ENCODE measurements at places on chromosomes 13 and 19.

DNA sequence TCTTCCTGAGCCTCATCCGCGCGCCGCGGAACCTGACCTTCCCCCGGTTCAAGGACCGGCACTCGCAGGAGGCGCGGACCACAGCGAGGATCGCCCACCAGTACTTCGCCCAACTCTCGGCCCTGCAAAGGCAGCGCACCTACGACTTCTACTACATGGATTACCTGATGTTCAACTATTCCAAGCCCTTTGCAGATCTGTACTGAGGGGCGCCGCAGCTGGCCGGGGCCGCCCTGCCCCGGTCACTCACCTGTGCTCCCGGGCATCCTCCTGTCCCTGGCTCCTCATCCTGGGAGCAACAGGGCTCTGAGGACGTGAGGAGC is 23.9 kb upstream of the KCTD15 start:
- DNase-seq: no peak

DNA sequence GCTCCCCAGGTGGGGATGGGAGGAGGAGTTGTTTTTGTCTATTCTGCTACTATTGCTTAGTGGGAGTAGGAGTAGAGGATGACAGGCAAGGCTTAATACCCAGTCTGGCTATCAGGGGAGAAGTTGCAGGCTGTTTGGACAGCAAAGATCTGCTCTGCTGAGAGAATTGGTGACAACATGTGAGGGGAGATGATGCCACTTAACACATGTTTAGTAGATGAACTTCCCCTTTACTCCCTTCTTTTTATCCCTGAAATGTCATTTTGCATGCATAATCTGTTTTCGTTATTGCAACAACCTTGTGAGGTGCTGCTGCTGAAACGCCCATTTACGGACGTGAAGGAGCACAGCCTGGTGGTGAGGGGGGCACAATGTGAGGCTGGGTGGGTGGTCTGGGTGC is 3.0 kb upstream of the CYP4F12 start:
- DNase-seq: no peak

DNA sequence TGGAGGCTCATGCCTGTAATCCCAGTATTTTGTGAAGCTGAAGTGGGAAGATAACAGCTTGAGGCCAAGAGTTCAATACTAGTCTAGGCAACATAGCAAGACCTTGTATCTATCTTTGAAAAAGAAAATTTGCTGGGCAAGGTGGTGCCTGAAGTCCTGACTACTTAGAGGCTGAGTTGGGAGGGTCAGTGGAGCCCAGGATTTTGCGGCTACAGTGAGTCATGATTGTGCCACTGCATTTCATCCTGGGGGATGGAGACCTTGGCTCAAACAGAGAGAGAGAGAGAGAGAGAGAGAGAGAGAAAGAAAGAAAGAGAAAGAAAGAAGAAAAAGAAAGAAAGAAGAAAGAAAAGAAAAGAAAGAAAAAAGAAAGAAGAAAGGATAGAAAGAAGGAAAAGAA is 1872.3 kb upstream of the PCDH20 start:
- no peak for DNase-seq

DNA sequence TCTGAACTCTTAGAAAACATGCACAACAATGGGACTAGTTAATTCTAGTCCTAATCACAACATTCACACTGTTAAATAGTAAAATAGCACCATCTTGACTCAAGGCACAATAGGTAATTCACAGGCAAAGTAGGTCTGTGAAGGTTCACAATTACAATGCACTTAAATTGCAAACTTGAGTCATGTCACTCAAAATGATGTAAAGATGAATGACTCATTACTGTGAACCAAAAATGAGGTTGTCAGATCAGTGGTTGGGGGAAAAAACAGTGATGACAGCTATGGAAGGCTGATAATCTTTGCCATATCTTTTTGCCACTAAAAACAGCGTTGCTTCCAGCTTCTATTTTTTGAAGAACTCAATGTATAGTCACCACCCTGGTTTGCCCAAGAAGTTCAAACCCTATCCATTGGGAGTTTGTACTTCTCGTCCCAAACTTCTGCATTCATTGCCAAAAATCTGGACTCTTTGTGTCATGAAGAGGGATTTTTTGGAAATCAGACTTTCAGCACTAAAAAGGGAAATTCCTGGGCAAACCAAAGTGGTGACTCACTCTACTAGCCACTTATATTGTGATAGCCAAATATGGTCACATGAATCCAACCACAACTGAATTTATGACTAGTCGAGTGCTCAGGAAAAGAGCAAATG is 200.9 kb upstream of the TMTC4 start:
- DNase-seq: no peak

- DNase-seq: no peak
Measured at GRCh38 chr19:9970481-9970880, 34.2 kb upstream of the OLFM2 start.

All from posterior cingulate gyrus (tissue), 11 donors.